Activated T-helper 1 cell treated with anti-CD3 and anti-CD28 coated beads, Interleukin-12 subunit alpha, Interleukin-12 subunit beta, Interleukin-2, Interleukin-4 antibody, amounts not matched to agents 30 ng/mL and 10 ng/mL and 1 ng/mL, durations not matched to agents 14 hours and 24 hours and 36 hours (primary cell): ENCODE measurements at places on chromosomes 11 and 22. TPM values are rescaled to one million over a fixed set of nuclear protein-coding genes. Genes with fewer than 3 reads are reported as not detected.
A peak's percentile ranks its signal among the peaks of the same experiment; 100 is the strongest.

The APOBEC3B gene
- 17.9 and 19.5 TPM in 2 replicates for total RNA-seq

The L3MBTL2 gene
- 51.9 and 56.6 TPM in 2 replicates for total RNA-seq

DNA sequence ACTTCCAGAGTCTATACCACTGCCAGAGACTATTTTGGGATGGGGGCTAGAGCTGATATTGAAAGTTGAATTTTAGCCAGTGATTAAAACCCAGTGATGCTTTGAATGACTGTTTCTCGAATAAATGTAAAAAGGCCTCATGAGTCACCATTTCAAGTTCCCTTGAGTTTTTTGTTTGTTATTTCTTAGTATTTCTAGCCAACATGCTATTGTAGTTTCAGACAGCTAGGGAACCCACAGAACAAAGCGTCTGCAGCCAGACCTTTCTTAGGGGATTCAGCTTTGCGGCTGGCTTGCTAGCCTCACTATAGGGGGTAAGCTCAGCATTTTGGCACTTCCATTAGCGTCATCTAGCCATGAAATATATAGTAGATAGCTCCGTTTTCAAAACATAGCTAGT lies 66.5 kb downstream of the DBX1 start:
- no peak for DNase-seq
- H3K4me1 ChIP-seq = peaks cover 5% of the 10 kb centered on the region
- no peak overlapping the region for H3K27ac ChIP-seq

GRCh38 chr11:3121416-3121815 lies 43.7 kb downstream of the OSBPL5 start:
- no peak overlapping the region for H3K27ac ChIP-seq
- H3K4me1 ChIP-seq = no peaks in the 10 kb centered on the region
- peaks cover 5% of the 10 kb centered on the region for H3K27me3 ChIP-seq
- H3K4me3 ChIP-seq = no peak overlapping the region
- no peak for DNase-seq
- no peaks in the 10 kb centered on the region for H3K36me3 ChIP-seq

GRCh38 chr22:31944700-31945442 lies 536 bp downstream of the YWHAH start:
- no peaks in the 10 kb centered on the region for H3K27me3 ChIP-seq
- H3K27ac ChIP-seq = no peak overlapping the region
- peak; percentile 17 for DNase-seq
- no peak overlapping the region for H3K4me3 ChIP-seq

GRCh38 chr11:21928847-21929246 lies 264.0 kb upstream of the ANO5 start:
- H3K36me3 ChIP-seq = no peaks in the 10 kb centered on the region
- no peak overlapping the region for H3K4me3 ChIP-seq
- DNase-seq = no peak
- no peaks in the 10 kb centered on the region for H3K27me3 ChIP-seq
- H3K4me1 ChIP-seq = no peaks in the 10 kb centered on the region

DNA sequence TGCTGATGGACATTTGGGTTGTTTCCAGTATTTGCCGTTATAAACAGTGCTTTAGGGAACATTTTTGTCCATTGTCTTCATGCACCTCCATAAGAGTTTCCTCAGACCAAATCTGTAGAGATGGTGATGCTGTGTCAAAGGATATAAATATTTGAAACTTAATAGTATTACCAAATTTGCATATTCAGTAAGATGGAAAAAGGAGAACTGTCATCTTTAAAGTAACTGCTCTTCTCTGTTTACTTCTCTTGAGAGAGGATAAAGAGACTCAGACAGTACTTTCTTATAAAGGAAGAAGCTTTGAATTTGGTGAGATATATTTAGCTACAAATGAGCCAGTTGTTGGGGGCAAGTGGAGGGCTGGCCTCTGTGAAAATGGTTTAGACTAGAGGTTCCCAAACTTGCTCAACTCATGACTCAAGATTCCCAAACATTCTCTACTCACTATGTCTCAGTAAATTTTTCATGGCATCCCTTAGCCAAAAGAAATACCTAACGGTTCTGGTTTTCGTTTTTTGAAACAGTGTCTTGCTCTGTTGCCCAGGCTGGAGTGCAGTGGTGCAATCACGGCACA lies 26.2 kb downstream of the SHISA8 start:
- no peak overlapping the region for H3K4me3 ChIP-seq
- no peak for DNase-seq
- H3K36me3 ChIP-seq = peaks cover 64% of the 10 kb centered on the region
- no peaks in the 10 kb centered on the region for H3K27me3 ChIP-seq
- H3K27ac ChIP-seq = no peak overlapping the region
- H3K4me1 ChIP-seq = no peaks in the 10 kb centered on the region

The PLEKHA7 gene
- 8.3 and 10.3 TPM in 2 replicates for total RNA-seq

GRCh38 chr22:28582806-28583205 lies 96.8 kb downstream of the TTC28 start:
- no peak overlapping the region for H3K27ac ChIP-seq
- H3K36me3 ChIP-seq = no peaks in the 10 kb centered on the region

- no peak for DNase-seq
- H3K27ac ChIP-seq = no peak overlapping the region
These were observed 46.9 kb upstream of the CRTAM start for GRCh38 chr11:122791411-122791810.

The PGR gene
- not detected in 2 replicates for total RNA-seq

- peak overlapping the region; percentile 73 for H3K4me3 ChIP-seq
- peaks cover 25% of the 10 kb centered on the region for H3K36me3 ChIP-seq
- no peaks in the 10 kb centered on the region for H3K27me3 ChIP-seq
- peaks cover 76% of the 10 kb centered on the region for H3K4me1 ChIP-seq
These were observed 6.4 kb downstream of the FADS2 start for GRCh38 chr11:61834278-61835048.

DNA sequence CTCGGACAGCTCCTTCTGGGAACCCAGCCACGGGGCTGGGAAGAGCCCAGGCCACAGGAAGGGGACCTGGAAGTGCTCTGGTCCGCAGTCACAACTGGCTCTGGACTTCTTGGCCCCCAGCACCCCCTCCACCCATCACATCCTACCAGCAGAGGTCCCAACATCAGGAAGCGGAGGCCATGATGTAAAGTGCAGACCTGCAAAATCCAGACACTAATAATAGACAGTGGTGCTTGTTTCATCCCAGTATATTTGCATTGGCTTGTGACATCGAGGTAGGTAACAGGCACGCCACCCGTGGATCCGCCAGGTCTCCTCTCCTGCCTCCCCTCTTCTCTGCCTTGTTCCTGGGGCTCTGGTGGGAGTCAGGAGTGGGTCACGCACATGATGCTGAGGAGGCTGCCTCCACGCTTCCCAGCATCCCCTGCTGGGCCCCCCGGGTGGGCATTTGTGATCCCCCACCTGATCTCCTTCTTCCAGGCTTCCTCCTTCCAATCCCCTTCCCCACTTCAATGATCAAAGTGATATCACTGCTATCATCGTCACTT lies 1454.0 kb downstream of the BRD1 start:
- no peak overlapping the region for H3K27ac ChIP-seq
- H3K4me1 ChIP-seq = no peaks in the 10 kb centered on the region
- peaks cover 3% of the 10 kb centered on the region for H3K27me3 ChIP-seq

The RFPL2 gene
- 0.26 and 0.42 TPM in 2 replicates for total RNA-seq

DNA sequence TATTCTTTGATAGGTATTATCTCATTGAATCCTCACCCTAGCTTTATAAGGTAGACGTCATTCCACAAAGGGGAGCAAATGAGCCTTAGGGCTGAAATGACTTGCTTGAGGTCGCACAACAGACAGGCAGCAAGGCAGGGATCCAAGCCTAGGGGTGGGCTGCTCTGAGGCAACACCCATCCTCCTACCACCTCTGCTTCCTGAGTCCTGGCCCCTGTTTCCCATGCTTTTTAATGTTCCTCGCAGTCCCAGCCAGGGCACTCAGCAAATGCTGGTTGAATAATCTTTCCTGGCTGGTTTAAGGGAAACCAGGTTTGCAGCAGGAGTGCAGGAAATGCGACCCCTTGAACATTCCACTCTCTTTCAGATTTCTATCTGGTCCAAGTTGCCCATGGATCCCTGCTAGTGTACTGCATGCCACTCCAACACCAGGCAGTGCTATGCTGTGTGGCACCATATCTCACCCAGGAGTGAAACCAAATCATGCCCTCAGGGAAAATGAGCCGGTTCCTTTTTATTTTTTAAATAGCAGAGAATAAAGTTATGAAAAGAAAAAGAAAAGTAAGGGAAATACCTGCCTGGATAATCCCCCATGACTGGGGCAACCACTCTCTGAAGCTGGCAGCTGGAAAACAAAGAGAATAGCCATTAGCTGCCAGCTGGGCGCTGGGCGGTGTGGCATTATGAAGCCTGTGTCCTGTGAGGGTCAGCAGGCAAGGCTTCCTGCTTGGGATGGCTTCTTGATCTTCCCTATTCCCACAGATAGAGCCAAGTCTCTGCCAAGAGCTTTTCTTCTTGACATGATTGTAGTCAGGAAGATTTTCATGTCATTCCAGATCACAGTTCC lies 21.8 kb downstream of the MICAL2 start:
- H3K27ac ChIP-seq = peak overlapping the region; percentile 56
- no peak for DNase-seq
- H3K27me3 ChIP-seq = no peaks in the 10 kb centered on the region
- H3K4me3 ChIP-seq = no peak overlapping the region
- H3K36me3 ChIP-seq = peaks cover 37% of the 10 kb centered on the region

The NCF4 gene
- 15.6 and 17.3 TPM in 2 replicates for total RNA-seq

DNA sequence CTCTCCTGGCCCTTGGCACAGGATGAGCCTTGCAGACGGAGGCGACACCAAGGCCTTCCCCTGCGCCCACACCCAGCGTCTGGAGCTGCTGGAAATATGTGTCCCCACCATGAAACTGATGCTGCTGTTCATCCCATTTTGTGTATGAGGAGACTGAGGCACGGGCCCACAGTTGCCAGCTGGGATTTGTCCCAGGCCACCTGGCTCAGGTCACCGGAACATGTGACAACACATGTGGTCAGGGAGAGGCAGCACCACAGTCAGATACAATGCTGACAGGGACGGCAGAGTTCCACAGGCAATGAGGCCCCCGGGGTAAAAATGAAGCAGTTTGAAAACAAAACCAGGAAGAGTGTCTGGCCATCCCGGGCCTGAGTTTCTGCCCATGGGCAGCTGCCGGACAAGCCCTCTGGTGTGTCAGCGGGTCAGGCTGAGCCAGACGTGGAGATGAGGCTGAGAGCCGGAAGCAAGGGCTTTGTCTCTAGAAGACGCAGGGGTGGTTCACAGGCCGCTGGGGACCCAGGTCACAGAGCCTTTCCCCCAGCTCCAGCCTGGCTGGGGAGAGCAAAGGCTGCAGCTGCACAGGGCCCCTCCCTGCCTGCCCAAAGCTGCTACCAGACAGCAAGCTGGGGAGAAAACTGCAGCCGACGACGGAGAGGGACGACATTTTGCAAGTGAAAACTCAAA lies 80.7 kb downstream of the CDKN1C start:
- DNase-seq = no peak
- H3K36me3 ChIP-seq = no peaks in the 10 kb centered on the region

DNA sequence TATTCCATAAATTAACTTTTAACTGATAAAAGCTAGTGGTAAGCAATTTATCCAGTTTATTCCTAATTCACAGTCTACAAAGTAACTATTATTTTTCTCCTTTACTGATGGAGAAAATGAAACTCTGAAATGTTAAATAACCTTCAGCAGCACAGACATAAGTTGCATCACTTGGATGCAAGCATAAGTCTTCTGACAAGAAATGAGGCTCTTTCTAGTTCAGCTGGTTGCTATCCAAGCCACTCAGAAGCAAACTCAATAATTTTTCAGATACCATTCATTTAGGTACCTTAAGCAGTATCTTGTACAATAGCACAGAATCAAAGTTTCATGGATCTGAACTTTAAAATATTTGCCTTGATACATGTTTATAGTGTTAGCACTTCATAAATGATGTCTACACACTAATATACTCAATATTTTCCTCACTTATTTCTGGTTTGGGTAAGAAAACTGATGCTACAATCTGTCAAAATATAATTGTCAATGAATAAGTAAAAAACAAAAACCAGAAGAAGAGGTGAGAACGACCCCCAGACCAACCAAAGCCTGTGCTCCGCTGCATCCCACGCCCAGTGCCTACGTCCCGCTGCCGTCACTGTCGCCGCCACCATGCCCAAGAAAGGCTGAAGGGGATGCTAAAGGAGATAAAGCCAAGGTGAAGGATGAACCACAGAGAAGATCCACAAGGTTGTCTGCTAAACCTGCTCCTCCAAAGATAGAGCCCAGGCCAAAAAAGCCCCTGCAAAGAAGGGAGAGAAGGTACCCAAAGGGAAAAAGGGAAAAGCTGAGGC lies 18.1 kb downstream of the FAM168A start:
- no peaks in the 10 kb centered on the region for H3K27me3 ChIP-seq
- H3K27ac ChIP-seq = no peak overlapping the region
- H3K4me3 ChIP-seq = no peak overlapping the region
- peaks cover 28% of the 10 kb centered on the region for H3K4me1 ChIP-seq
- DNase-seq = no peak

DNA sequence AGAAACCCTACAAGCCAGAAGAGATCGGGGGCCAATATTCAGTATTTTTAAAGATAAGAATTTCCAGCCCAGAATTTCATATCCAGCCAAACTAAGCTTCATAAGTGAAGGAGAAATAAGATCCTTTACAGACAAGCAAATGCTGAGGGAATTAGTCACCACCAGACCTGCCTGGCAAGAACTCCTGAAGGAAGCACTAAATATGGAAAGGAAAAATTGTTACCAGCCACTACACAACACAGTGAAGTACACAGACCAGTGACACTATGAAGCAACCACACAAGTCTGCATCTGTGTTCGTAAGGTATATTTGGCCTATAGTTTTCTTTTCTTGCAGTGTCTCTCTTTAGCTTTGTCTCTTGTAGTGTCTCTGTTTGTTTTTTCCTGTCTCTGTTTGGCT lies 29.0 kb downstream of the TMEM225 start:
- no peak overlapping the region for H3K4me3 ChIP-seq
- no peak for DNase-seq
- H3K27me3 ChIP-seq = no peaks in the 10 kb centered on the region
- no peaks in the 10 kb centered on the region for H3K36me3 ChIP-seq
- H3K27ac ChIP-seq = no peak overlapping the region
